ENCODE measurements at places on chromosomes 3 and 15.

GRCh38 chr3:13414040-13414729, 5.9 kb downstream of the NUP210 start:
- DNase-seq: no peak

- no peak for DNase-seq
Observed at GRCh38 chr3:45962033-45962432, 18.8 kb downstream of the CXCR6 start.

DNA sequence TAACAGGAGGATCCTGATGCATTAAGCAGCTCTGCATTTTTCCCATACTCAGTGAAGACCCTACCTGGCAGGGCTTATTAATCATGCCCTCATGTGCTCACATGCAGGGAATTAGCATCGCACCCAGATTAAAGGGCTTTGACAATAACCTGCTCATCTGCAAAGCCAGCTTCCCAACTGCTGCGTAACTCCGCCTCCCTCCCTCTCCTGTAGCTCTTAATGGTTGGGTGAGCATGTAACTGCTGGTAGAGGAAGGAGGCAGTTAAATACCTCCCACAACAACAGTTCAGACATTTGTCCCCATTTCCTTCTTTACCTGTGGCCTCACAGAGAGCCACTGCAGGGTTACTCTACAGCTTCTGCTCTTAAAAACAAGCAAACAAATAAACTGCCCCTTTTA, 203.6 kb upstream of the WNT5A start:
- peak; percentile 48 for DNase-seq

GRCh38 chr15:63198371-63199250, 9.2 kb downstream of the RAB8B start:
- DNase-seq: no peak

DNA sequence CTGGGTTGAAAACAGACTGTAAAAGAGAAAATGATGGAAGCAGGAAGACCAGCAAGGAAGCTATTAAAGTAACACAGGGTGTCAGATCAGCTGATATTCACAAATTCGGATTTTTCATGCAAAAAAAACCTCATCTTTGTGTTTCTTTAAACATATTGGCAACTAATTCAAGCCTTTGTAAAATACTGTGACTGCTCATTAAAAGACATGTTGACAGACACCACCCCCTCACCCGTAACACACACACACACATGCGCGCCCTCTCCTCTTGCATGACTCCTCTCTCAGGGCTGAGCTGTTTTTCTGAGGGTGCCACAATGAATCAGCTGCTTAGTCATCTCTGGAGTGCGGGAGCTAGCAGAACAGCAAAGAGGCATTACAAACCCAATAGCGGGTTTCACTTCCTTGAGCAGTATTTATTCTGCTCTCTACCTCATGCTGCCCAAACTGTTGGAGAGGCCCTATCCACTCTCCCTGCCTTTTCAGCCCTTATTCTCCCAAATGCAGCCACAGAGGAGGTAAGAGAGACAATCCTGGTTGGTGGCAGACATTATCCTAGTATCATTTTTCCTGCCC, 35.8 kb upstream of the CCDC80 start:
- DNase-seq: no peak

DNA sequence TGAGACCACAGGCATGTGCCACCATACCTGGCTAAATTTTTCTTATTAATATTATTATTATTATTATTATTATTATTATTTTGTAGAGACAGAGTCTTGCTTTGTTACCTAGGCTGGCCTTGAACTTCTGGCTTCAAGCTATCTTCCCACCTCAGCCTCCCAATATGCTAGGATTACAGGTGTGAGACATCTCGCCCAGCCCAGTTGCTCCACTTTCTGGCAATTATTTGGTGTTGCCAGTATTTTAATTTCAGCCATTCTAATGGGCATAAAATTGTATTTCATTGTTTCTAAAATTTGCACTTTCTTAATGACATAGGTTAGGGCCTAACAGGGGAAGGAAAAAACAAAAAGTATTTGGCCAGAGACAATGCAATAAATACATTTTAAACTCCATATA, 1217.6 kb upstream of the ALCAM start:
- DNase-seq: no peak

GRCh38 chr3:32443478-32443877, 51.8 kb downstream of the CMTM7 start:
- DNase-seq: no peak

DNA sequence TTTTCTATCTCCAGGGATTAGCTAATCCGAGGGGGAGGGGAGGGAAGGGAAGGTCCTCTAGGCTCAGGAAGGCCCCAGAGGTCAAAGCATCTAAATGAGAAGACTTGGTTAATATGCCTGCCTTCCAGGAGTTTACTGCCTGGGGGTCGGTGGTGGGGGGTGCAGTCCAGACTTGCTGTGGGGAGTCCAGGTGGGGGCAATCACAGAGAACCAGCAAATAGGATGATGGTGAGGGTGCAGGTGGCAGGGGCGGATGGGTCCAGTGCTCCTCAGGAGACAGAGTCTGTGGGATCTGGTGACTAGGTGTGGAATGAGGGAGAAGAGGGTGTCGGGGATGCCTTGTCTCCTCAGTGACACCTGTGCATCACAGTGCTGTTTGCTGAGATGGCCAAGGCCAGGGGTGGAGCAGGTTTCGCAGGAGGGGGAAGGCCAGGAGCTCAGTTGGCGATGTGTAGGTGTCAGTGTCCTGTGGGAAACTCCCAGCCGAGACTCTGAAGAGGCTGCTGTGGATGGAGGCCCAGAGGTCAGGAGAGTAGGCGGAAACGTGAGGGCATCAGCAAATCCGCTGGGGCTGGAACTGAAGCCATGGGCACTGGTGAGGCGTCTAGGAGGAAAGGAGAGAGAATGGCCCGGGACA, 8.1 kb downstream of the CFAP100 start:
- DNase-seq: no peak

DNA sequence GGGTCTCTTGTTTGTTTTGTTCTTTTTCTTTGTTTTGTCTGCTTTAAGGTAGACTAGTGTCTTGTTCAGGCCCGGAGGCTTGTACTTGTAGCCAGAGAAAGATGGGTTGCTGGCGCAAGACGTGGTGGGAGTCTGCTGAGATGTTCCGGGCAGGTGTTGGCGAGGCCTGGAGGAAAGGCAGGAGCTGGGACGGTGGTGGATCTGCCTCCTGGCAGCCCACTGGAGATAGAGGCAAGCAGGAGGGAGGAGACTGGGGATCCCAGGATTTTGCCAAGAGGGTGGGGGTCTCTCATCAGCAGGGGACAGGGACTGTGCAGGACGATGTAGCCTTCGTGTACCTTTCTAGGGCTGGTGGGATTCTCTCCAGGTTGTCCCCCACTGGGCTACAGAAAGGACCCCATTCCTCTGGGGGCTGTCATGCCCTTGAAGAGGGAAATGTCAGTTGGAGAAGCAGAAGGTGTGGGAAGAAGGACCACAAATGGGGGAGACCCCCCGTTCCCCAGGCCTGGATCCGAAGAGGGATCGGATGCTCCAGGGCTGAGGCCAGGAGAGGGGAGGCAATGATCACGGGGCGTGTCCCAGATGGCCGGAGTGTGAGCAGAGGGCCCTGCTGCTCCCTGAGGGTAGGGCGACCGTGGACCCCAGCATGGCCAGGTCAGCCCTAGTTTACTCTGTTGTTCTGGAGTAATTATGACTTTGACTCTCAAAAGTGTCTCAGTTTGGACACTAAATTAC, 7.0 kb downstream of the CHAC1 start:
- no peak for DNase-seq
